ENCODE measurements at places on chromosomes 3 and 15.

- no peak for DNase-seq
Observed at GRCh38 chr15:89104172-89104564, 15.9 kb downstream of the ABHD2 start.

GRCh38 chr15:58867926-58868325 is 65.6 kb downstream of the SLTM start:
- DNase-seq = no peak

DNA sequence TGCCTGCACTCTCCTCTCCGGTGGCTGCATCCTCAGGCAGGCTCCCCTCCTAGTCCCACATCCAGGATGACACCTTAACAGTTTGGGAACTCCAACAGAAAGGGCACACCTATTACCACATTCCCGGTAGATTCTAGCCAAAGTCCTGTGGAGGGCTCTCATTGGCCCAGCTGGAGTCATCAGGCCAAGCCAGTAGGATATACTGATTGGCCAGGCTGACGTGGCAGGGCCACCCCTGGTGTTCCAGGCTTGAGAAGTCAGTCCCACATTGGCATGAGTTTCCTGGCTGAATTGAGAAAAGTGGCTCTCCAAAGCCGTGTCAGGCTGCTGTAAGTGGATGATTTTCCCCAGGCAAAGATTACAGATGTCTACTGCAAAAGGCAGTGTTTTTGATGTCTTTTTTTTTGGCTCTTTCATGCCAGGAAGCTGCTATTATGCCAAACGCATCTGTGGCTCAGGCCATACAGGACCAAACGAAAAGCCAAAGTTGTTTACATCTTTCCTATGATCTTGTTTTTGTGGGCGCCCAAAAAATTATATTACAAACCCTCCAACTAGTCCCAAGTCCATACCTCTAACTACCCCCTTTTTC is 6.6 kb upstream of the BLM start:
- no peak for DNase-seq

- no peak for DNase-seq
Observed at GRCh38 chr15:38299216-38299615, 46.6 kb downstream of the SPRED1 start.

GRCh38 chr3:62103531-62103930 is 269.8 kb downstream of the FEZF2 start:
- no peak for DNase-seq

- no peak for DNase-seq
Observed at GRCh38 chr3:187929112-187929816, 184.0 kb upstream of the BCL6 start.

- DNase-seq = no peak
Observed at GRCh38 chr15:78071383-78071782, 6.1 kb downstream of the TBC1D2B start.

DNA sequence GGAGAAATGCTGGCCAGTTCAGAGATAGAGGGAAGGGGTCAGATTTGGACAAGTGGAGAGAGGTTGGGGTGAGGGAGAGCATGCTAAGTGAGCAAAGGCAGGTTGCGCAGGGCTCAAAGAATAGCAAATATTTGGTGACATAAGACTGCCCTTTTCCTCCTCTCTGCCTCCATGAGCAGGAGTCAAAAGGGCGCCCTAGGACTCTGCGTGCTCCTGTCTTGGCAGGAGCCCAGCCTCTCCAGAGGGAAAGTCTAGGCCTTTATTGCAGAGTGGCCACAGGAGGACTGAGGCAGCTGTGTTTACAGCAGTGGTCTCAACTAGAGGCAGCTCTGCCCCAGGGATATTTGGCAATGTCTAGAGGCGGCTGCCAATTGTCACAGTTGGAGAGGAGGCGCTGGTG is 165.6 kb downstream of the FAM43A start:
- no peak for DNase-seq

DNA sequence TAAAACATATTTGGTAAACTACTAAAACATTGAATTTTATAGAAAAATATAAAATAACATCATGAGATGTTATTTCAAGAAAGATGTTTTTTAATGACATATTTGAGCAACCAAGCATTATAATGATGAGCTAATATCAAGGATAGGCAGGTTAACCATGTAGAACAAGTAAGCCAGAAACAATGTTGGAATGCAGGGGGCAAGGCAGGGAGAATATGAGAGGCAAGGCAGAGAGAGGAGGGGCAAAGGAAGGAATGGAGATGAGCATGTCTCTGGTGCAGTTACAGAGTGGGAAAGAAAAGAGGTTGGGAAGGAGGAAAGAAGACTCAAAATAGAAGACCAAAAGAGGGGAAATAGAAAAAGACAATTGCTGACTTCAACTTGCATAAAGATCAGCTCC is 390.4 kb downstream of the MCTP2 start:
- DNase-seq = no peak

DNA sequence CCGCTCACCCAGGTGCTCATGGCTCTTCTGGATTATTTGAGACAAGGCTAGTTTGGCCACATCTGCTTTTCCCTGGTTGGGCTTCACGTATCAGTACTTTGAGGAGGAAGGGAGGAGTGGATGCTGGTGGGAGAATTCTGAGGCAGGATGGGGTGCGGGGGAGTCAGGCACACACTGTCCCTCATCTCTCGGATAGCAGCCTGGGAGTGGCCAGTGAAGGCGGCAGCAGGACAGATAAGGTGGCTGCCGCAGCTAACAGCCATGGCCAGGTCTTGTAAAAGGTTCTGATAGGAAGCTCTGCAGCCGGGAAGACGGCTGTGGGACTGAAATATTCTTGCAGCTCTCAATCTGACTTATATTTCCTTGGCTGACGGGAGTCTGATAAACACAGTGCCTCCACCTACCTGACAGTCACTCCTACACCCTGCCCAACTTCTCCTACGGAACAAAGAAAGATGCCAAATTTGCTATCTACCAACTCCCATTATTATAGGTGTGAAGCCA is 87.3 kb downstream of the MESD start:
- no peak for DNase-seq

DNA sequence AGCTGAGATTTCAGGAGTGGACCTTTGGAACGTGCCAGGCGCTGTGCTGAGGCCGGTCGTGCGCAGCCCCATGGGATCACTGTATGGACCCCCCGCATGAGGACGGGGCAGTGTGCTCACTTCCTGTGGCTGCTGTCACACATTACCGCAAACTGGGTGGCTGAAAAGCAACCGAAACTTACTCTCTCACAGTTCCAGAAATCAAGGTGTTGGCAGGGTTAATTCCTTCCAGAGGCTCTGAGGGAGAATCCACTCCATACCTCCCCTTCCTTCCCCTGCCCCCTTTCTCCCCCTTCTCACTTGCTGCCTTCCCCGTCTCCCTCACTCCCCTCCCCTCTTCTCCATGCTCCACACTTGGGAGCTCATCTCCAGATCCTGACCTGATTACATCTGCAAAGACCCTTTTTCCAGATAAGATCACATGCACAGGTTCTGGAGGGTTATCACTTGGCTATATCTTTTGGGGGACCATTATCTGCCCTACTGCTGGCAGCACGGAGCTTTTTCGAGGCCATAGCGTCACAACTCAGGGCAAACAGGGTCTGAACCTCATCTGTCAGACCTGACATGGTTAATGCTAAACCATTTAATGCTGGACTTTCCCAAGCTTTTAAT is 41.2 kb downstream of the KLF13 start:
- no peak for DNase-seq

GRCh38 chr3:72727172-72727571 is 121.1 kb downstream of the SHQ1 start:
- no peak for DNase-seq

DNA sequence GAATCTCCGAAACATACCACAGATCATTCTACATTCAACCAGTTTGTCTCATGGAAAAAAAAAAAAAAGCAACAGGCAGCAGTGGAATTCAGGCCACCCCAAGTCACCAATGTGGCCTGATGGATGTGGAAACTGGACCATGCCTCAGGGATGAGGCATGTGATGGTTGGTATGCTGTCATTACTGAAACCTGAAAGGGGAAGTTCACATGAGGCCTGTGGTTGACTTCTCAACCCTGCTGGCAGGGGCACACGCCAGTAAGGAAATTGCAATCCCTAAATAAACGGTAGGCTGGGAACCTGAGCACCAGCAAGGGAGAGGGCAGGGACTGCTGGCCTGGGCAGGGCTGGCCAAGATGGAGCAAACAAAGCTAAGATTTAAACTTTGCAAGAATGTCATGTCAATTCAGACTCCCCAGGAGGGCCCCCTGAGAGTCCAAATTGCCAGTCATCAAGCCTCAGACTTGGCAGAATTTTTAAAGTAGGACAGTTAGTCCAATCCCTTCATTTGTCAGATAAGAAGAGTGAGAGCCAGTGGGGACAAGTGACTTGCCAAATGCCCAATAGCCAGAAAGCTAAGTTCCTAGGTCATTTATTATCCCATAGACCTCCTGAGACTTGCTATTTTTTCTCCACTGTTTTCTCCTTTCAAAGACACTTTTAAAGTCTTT is 310.4 kb downstream of the ERC2 start:
- no peak for DNase-seq

DNA sequence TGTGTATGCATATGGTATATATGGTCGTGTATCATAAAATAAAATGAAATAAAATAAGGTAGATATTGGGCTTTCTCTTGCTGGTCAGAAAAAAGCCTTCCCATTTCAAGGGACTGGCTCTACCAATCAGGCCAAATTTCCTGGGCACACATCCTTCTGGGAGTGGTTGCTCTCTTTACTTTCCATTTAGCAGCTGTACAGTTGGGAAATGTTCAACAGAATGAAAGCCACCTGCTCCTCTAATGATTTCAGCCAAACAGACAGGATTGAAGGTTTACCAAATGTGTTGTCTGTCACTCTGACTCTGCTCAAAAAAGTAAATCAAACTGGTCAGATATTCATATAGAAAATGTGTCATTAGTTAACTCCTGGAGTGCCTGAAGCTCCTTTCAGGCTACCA is 380.4 kb downstream of the ROBO2 start:
- DNase-seq = no peak

- no peak for DNase-seq
Observed at GRCh38 chr15:34853001-34853758, 57.8 kb upstream of the ACTC1 start.

DNA sequence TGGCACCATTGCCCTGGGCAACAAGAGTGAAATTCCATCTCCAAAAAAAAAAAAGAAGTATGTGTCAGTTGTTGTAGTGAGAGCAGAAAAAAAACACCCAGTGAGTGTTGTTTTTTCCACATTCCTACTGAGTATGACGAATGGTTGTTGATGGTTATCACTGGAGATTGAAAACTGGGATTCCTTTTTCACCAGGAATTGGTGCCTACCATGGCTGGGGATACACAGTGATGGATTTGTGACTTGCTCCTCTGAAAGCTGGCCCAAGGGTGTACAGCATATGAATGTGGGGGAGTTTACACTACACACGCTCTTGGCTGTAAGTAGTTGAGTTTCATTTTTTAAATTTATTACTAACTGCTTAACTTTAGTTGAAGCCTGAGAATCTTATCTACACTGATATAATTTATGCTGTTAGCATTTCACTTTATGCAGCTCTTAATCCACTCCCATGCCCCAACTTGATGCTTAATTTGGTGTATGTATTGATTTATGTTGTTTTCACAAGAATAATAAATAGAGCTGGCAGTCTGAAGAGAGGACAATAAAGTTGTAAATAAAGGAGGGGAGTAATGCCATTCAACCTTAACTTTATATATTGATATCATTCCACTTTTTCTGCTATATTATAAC is 56.0 kb upstream of the MME start:
- no peak for DNase-seq

DNA sequence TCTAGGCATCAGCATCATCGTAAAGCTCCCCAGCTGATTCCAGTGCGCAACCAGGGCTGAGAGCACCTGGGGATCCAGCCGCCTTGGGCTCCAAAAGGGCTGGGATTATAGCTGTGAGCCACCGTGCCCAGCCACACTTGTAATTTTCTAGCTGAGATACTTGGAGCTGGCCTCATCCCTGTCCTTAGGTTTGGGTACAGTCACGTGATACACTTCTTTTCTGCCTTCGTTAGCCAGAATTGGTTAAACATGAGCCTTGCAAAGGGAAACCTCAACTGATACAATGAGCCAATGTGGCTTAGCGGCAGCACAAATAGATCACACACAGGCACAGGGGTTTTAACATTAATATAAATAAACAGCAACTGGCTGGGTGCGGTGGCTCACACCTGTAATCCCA is 69.8 kb upstream of the GCNT3 start:
- DNase-seq = no peak

- no peak for DNase-seq
Observed at GRCh38 chr15:38202361-38202760, 50.3 kb upstream of the SPRED1 start.

GRCh38 chr15:83352119-83352518 is 67.7 kb upstream of the BNC1 start:
- DNase-seq = no peak

- no peak for DNase-seq
Observed at GRCh38 chr3:127214975-127215374, 22.0 kb downstream of the PRR23E start.

DNA sequence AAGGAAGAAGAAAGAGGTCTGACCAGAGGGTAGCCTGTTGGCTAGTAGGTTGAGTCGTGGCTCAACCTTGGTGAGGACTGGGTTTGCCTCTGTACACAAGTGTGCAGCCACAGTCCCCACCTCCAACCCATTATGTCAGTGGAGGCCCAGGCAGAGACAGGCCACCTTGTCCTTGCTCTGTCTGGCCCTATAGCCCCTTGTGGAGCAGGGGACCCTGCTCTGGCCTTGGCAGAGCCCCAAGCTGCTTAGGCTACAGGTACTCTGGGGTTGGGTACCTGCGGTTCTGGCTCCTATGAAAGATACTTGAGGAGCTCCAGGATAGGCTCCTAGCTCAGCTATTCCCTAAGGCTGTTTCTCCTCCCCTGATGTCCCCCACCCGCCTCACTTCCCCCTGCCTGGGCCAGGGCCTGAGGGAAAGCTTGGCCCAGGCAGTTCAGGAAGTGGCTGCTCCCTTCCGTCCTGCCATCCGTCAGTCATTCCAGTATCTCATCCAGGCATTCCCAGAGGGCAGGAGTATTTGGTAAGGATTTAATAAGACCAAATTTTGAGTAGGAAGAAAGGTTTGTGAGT is 44.0 kb downstream of the FGD5 start:
- no peak for DNase-seq

- no peak for DNase-seq
Observed at GRCh38 chr3:106824856-106825255, 552.4 kb upstream of the CCDC54 start.

DNA sequence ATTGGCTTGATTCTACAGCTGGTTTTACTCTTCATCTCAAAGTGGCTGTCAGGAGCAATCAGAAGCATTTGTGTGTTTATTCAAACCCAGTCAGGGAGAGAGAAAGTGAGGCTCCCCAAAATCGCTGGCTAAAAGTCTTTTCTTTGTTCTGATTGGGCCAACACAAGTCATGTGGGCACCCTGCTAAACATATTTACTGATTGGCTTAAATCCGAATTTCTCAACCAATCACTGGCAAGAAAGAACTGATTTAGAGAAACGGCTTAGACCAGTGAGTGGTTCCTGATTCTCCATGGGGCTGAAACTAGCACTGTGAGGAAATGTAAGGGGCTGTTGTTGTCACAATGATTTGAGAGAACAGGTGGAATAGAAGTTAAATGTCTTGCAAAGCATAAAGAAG is 98.9 kb upstream of the PDZRN3 start:
- no peak for DNase-seq

DNA sequence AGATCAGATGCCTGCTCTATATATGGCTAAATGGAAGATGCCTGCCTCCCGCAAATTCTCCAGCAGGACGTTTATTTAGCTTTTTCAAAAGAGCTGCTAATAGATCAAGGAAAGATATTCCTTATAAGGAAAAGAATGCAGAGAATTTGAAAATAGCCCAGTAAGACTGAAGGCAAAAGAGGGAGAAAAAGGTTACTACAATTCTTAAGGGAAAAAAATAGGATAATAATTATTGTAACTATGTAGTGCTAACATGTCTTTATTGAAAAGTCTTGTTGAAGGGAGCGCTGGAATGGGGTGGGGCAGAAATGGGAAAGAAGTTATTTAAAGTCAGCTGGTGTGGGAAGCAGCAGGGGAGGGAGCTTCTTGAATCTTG is 2.9 kb downstream of the TPM1 start:
- no peak for DNase-seq

All from ureter (tissue), 1 donor.